Fibroblast of skin of left quadriceps (primary cell): ENCODE measurements at places on chromosomes 3 and 15.
A peak's percentile ranks its signal among the peaks of the same experiment; 100 is the strongest.

DNA sequence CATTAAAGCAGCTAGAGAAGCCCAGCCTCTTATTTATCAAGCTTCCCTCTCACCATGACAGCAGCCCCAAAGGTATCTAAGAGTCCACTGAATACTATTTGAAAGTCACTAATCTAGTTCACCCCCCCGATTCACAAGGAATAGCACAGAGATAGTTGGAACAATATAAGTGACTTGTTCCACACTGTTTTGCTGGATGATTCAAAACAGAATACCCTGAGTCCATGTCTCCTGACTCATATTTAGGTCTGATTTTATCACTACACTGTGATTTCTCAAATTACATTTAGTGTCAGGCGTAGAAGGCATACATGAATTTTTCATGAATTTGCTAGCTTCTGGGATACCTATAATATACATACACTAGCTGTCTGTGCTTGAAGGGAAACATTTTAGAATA, 18.7 kb upstream of the EOGT start:
- no peak for DNase-seq

GRCh38 chr3:71025010-71025409, 558.5 kb downstream of the FOXP1 start:
- DNase-seq = no peak

- peak; percentile 73 for DNase-seq
These were observed 22.0 kb downstream of the TRPM1 start for GRCh38 chr15:31079519-31079918.

DNA sequence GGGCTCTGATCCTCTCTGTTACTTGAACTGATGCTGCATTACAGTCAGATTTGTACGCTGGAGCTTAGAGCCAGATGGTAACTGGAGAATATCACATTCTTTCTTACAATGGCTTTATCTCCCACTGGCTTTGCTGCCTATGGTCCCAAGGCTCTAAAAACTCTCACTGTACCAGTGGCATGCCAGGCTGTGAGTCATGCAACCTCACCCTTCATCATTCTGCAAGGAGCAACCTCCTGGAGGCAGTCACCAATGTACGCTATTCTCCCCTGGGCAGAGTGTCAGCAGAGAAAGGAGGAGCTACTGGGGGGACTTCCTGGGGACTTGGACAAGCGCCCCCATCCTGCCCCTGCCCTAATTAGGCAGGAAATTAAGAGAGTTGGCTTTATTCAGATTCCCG, 97.9 kb upstream of the EIF1B start:
- no peak for DNase-seq

GRCh38 chr3:34001022-34001421, 202.6 kb downstream of the PDCD6IP start:
- no peak for DNase-seq

DNA sequence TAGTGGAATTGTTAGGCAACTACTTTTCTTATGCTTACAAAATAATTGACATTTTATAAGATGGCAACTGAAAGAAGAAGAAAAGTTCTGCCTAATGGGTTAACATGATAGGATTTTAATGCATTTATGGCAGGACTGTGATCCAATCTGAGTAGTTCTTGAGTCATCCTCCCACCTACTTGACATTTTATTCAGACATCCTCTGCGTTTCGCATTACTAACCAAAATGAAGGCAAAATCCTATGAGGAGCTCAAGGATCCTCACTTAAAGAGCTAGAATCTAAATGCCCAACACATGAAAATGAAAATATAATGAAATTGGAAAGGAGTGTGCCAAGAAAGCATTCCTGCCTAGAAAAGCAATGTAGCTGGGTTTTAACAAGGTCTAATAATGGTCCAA, 581.1 kb upstream of the SEMA6D start:
- DNase-seq = no peak

GRCh38 chr15:29141308-29142128, 128.1 kb downstream of the NSMCE3 start:
- no peak for DNase-seq

GRCh38 chr15:99365242-99365641, 114.0 kb downstream of the LRRC28 start:
- DNase-seq = no peak

- no peak for DNase-seq
These were observed 8.1 kb downstream of the TLE3 start for GRCh38 chr15:70089692-70089971.

- DNase-seq = no peak
These were observed 11.6 kb downstream of the TAMM41 start for GRCh38 chr3:11835028-11835639.

DNA sequence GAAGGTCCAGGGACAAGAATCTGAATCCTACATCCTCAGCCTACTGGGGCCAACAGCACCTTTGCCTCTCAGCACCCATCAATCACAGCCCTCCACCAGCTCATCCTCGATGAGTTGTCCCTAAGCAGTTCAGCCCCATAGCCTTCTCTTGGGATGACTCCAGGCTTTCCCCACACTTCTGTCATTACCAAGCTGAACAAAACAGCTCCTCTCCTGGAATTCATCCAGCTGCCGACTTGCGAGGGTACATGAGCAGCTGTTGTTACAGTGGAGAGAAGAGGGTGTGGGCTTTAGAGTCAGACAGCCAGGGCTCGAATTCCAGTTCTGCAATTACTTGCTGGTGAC, 69.0 kb upstream of the THBS1 start:
- DNase-seq = peak; percentile 79

- no peak for DNase-seq
These were observed 926 bp upstream of the SKOR1 start for GRCh38 chr15:67824197-67824968.

- no peak for DNase-seq
These were observed 2.3 kb downstream of the SQOR start for GRCh38 chr15:45637141-45637540.

DNA sequence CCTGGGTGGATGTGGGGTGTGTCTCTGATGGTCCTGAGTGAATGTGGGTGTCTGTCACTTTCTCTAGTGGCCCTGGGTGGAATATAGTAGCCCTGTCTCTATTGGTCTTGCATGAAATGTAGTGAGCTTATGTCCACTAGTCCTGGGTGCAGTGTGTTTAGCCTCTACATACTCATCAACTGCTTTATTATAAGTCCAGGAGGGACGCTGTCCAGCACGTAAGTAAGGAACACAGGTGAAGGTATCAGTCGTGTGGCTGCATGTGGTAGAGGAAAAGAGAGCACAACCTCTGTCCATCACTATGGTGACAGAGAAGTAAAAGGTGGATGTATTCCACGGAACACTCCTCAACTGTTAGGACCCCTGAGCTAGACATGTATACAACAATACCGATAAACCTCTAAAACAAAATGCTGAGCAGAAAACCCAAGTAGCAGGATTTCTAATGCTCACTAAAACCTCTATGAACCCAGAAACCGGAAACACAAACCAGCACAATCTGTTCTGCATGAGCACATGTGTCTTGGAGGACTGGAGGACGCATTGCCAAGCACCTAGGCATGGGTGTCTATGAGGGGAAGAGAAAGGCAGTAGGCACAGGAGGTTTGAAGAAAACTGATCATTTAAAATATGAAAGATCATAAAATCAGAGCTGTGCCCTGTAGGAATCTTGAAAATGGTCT, 11.0 kb downstream of the LTF start:
- no peak for DNase-seq

GRCh38 chr15:57149196-57149595, 227.1 kb upstream of the CGNL1 start:
- DNase-seq = no peak

DNA sequence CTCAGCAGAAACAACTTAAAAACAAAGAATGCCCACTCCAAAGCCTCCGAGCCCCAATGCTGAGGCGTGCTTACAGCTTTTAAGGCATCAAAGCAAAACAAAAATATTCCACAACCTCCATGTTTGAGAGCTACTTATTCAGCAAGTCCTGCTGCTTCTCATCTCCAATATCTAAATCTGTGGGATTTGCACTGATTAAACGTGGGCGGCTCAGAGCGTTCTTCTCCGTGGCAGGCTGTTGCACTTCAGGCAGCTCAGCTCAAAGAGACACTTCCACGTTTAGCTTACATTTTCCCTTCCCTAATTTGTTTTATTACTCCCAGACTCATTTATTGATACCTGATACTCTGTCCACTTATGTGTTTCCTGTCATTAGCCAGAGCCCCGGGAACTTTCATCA, 282.6 kb upstream of the MCTP2 start:
- DNase-seq = no peak

DNA sequence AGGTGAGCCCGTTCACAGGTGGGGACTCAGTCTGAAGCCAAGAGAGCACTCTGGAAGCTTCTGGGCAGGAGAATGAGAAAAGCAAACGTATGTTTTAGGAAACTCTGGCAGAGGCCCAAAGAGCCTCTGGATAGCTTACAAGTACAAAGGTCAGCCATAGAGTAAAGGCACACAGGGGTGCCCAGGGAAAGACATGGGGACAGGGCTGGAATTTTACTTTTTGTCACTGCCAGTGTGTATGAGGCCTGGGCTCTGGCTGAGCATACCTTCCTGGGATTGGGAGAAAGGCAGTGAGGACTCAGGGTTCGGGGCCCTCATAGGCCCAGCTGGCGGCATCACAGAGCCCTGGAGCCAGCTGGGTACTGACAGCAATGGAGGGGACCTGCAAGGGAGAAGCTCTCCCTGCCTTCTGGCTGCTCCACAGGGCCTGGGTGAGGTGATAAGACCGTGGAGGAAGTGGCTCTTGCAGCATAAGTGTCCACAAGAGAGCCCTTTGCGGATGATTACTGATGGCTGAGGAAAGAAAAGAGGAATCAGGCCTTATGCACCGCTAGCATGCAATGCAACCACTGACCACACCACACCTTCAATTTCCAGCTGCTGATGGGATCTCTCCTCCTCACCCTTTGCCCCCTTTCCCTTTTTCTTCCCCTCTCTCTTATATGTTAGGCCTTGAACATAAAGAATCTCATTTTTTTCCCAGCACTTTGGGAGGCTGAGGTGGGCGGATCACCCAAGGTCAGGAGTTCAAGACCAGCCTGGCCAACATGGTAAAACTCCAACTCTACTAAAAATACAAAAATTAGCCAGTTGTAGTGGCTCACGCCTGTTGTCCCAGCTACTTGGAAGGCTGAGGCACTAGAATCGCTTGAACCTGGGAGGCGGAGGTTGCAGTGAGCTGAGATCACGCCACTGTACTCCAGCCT, 25.1 kb upstream of the BCL2L10 start:
- DNase-seq = no peak

DNA sequence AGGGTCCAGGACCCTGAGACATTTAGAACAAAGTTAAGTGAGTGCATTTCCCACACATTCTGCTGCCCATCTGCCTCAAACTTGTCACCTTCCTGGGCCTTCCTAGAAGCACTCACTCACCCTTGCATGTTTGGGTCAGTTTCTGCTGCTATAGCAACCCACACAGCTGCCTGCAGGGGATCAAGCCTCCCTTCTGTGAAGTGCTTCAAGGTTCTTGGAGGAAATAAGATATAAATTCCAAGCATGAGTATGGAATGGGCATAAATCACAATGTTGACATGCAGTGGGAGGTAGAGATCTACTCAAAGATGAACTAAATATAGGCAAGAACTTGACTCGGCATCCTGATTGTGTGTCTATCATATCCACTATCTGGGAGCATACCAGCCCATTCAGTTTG, 140.4 kb downstream of the SLC9A9 start:
- DNase-seq = no peak
